ENCODE measurements at places on chromosomes 5 and 9. TPM values are rescaled to one million over a fixed set of nuclear protein-coding genes. Genes with fewer than 3 reads are reported as not detected.

NUDT12 gene
- total RNA-seq = 9.9 TPM

LSM11 gene
- 3.0 TPM for total RNA-seq

PCDHB12 gene
- total RNA-seq = not detected

LRRC26 gene
- not detected for total RNA-seq

SH3GL2 gene
- 3.4 TPM for total RNA-seq

PCDH12 gene
- under 0.01 TPM for total RNA-seq

CCDC192 gene
- not detected for total RNA-seq

LTC4S gene
- 9.1 TPM for total RNA-seq

GAPT gene
- total RNA-seq = not detected

LCP2 gene
- total RNA-seq = not detected

NFIB gene
- total RNA-seq = 2.4 TPM

TEX10 gene
- total RNA-seq = 25.9 TPM

GIN1 gene
- 5.0 TPM for total RNA-seq

FAM169A gene
- 11.1 TPM for total RNA-seq

PIP5K1B gene
- total RNA-seq = not detected

AKNA gene
- total RNA-seq = 20.4 TPM

PROB1 gene
- total RNA-seq = 2.7 TPM
